Cardiac fibroblast (primary cell): ENCODE measurements at places on chromosomes 3 and 15.

DNA sequence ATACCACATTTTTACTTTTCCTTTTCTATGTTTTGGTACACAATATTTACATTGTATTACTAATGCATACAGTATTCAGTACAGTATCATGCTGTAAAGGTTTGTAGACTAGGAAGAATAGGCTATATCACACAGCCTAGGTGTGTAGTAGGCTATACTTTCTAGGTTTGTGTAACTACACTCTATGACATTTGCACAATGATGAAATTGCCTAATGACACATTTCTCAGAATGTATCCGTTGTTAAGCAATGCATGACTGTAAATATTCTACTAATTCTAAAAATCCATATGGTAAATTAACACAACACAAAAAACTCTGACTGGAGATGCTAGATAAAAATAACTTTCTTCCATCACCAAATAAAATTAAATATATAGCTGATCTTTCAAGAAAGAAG, 16.2 kb downstream of the NEDD4 start:
- DNase-seq: peak; percentile 39

- DNase-seq: no peak
These were observed 579.5 kb downstream of the PYDC2 start for GRCh38 chr3:192040282-192041043.

- DNase-seq: no peak
These were observed 29.2 kb downstream of the HACL1 start for GRCh38 chr3:15572138-15572537.

GRCh38 chr3:143311096-143311495, 191.5 kb downstream of the CHST2 start:
- DNase-seq: no peak

- peak; percentile 67 for DNase-seq
These were observed 10.6 kb downstream of the WNT5A start for GRCh38 chr3:55476515-55476914.

GRCh38 chr3:105906836-105907235, 38.0 kb upstream of the CBLB start:
- peak; percentile 98 for DNase-seq

DNA sequence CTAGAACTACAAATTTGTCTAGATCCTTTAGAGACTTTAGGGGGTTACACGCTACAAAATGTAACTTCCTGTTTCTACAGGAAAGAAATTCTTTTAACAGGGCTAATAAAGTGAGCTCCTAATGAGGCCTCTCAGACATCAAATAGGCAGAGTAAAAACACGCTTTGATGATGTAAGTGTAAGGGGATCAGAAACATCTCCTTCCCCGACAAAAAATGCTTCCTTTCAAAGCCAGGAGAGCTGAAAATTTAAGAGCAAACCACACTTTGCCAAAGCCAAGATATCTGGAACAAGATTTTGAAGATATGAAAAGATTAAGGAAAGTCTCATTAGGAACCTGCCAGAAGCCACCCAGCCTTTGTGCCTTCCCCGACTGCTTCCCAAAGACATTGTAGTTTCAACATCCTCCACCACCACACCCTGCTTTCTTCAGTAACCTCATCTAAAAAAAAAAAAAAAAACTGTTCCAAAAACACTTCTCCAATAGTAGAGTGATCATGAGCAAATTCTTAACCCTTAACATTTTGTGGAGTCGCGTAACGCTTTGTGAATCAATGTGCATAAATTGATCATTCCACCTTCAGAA, 505.0 kb upstream of the THBS1 start:
- no peak for DNase-seq

DNA sequence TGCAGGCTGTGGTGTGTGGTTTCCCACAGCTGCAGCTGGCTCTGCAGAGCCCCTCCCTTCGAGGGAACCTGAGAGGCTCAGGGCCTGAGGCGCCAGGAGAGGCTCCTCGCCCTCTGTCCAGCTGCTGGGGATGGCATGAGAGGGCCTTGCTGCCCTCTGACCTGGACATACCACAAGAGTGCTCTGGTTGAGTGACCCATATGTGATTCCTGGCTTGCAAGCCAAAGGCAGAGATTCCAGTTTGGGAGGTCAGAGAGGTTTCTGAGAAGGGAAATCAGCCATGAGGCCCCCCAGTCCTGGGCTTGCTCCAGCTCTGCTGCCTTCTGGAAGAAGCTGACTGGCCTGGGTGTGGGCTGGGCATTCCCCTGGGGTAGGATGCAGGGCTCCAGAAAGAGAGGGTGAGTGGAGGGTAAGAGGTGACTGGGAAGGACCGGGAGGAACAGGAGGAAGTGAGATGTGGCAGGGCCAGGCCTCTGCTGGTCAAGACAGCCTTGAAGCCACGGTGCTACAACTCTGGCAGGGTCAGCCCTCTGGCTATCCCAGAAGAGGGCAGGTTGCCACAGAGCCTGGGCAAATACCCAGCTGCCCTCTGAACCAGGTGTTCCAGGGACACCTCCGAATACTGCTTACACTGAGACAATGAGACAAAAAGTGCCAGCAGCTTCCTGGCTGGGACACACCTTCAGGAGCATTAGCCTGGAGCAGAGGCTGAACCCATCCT, 16.0 kb upstream of the SRP14 start:
- no peak for DNase-seq

DNA sequence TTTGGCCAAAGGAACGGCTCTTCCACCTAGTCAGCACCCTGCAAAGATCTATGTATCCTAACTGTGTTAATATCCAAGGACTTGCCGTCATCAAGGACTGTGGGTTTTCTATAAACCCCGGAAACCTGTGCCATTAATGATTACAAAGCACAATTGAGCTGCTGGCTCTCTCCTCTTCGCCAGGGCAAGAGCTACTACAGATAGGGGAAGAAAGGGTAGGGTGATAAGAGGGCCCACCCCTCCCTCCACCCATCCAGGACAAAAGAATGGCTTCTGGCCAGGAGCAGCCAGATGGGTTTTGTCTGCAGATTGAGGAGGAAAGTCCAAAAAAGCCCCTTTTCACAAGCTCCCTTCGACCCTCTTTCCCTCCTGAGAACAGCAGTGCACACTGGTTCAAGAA, 9.9 kb downstream of the RFT1 start:
- no peak for DNase-seq

GRCh38 chr3:9105421-9105820, 142.1 kb upstream of the RAD18 start:
- DNase-seq: no peak

- peak; percentile 93 for DNase-seq
These were observed 43.1 kb downstream of the MTHFS start for GRCh38 chr15:79853492-79854328.

GRCh38 chr3:112519424-112520001, 20.2 kb upstream of the BTLA start:
- peak; percentile 89 for DNase-seq

DNA sequence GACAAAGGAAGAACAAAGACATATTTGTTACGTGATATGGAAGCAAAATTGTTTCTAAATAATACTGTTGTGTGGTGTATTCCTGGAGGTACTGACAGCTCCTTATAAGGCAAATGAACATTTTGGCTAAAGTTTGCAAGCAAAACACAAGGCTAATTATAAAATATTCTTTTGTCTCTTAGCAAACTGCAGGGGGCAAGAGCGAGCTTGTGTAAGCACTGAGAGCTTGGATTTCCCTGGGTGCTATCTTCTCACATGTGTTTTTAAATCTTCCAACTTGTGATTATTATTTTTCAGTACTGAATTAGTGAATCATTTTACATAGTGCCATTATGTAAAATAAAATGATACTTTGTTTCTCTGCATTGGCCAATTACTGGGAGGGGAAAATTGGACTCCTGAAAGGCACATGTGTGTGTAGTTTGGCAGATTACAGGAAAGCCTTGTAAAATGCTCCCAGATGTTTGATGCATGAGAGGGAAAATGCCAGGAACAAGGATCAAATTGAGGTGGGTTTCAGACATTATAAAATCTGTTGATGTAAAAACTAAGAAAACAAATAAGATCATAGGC, 611.5 kb downstream of the AGBL1 start:
- DNase-seq: no peak

DNA sequence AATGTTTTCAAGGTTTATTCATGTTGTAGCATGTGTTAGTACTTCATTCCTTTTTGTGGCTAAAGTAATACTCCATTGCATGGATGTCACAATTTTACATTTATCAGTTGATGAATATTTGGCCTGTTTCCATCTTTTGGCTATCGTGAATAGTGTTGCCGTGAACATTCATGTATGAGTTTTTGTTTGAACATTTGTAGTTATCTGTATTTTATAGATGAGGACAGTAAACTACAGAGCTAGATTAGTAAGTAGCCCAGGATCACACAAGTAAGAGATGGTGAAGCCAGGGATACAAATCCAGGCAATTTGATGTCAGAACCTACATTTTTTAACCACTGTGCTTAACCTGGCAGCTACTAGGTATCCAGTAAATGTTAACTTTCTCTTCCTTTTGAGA, 63.2 kb downstream of the ASTE1 start:
- DNase-seq: peak; percentile 69

DNA sequence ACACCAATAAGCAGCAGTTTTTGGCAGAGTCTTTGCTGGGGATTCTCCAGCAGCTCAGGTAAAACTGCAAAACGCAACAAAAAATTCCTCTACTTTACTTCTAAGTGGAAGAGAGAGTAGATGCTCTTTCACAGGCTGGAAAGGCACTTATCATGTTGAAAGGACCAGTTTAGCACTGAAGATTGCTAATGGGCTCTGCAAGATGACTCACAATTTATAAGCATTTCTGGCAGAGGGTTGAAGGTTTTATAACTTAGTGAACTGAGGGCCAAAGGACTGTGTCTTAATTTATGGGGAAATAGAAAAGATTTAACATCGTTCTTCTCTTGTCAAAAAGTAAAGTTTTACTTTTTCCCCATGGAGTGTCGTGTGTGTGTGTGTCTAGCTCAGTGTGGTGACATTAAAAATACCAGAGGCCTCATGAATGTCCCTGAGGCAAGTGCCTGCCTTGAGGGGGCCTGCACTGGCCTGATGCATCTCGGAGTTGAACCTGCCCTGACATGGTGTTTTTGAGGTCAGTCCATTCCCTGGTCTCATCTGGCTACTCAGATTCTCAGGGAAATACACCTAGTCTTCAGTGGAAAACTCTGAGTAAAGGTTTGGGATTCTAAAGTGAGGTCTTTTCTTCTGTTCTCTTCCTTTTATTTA, 1092.0 kb downstream of the NAALADL2 start:
- DNase-seq: peak; percentile 18

DNA sequence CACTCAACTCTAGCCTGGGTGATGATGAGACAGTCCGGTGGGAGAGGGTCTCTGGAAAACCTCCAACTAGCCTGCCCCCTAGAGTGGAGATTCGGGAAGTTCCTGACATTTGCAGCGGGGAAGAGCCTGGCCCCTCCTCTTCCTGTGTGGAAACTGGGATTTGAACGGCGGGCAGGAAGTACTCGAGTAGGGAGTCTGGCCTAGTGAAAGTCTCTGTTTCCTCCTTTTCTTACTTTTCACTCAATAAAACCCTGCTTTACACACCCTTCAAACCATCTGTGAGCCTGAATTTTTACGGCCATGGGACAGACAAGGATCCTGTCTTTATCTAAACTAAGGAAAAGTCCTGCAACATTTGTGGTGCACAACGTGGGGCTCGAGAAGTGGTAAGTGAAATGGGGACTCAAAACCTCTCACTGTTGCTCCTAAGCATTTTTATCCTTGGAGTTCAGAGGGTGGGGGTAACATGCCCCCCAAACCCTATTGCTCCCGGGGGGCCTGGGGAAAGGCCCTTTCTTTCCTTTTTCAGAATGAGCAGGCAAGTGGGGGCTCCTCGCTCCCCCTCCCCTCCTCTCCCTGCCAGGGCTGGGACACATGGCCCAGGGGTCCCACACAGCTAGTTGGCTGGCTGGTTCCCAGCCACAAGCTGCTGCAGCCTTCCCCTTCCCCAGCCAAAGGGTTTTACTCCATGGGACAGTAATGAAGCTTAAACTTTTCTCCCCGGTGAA, 224.7 kb upstream of the GBE1 start:
- DNase-seq: no peak
